NCI-H1092 treated with DMSO at 0.1 percent for 48 hours (cell line): ENCODE measurements at places on chromosomes 4 and X.

- no peak for DNase-seq
These were observed 64.6 kb downstream of the KDM6A start for GRCh38 chrX:44937606-44938005.

DNA sequence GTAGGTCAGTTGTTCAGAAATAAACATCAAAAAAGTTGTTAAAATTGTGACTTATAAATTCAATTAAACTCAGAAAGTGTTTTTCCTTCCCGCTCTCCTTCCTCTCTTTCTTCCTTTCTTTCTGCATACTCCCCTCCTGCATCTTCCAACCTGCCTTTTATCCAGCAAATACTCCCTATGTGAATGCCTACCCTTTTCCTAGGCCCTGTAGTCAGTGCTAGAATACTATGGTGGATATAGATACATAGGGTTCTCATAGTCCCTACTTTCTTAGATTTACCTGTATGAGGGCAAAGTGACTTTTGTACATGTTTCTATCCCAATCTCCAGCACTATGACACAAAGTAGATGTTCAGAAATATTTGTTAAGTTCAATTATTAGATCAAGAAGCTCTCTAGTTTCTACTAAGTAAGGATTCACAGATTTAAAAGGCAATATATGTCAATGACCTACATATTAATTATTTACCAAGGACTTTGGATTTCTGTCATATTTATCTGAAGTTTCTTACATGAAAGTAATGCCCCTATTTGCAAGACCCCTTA, 732 bp downstream of the SULT1E1 start:
- DNase-seq, result peak; percentile 1

- DNase-seq, result no peak
These were observed 89.4 kb downstream of the PPP2R2C start for GRCh38 chr4:6383009-6383404.

- DNase-seq, result no peak
These were observed 297 bp upstream of the MTMR8 start for GRCh38 chrX:64395568-64395929.

DNA sequence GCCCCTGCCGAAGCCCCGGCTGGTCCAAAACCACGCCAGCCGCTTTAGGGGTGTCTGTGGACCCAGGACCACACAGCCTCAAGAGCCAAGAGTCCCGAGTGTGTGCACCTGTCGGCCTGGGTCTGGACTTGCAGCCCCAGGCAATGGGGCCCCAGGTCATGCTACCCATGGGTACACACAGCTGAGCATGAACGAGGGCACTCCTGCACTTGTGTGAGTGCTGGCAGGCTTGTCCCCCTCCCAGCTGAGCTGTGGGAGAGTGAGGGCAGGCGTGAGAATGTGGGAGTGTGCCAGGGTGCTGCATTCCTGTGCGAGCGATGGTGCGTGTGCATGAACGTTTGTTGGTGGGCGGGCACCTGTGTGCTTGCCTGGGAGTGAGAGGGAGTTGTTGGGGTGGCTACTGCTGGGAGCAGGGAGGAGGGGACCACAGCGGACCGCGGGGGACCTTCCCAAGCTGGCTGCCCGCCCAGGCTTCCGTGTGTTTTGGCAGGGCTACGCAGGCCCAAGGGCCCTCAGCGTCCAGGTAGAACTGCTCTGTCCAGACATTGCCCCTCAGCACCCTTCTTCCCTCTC, 30.8 kb downstream of the BLOC1S4 start:
- DNase-seq, result peak; percentile 93

GRCh38 chrX:154547245-154548027, at the start of gene IKBKG:
TSS of gene IKBKG (plus strand) at chrX:154547620. CDS start at chrX:154552003, 4,383 bp downstream.
- peak; percentile 91 for DNase-seq

DNA sequence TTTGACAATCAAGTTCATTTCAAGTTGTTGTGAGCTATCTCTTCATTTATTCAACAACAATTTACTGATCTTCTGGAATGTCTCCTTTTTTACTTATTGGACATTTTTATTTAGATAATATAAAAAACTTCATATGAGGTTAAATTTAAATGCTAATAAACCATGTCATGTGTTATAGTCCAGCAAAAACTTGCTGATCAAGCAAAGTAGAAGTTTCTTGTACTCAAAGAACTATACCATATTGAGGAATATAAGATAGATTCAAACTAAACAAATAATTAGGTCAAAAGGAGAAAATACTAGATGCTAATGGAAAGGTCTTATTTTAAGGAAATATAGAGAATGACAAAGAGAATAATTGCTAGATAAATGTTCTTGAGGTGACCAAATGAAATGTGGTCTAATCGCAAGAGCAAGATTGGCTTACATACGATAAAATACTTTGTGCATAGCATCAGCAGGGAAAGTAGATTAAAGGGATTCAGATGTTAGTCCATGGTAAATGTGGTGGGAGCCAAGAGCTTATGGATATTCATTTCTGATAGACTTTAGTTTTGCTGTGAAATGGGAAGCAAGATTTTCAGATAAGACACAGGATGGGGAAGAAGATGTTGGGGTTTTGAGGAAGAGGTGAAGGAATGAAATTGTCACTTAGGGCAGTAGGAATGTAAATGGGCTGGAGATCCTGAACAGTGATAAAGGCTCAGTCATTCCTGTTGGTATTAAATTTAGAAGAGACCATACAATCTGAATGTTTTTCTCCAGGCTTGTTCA, 229.5 kb downstream of the MAPK10 start:
- DNase-seq, result no peak

GRCh38 chr4:5676763-5677162, 31.6 kb downstream of the EVC2 start:
- no peak for DNase-seq

GRCh38 chr4:112514647-112515197, 1.3 kb downstream of the NEUROG2 start:
- peak; percentile 61 for DNase-seq

DNA sequence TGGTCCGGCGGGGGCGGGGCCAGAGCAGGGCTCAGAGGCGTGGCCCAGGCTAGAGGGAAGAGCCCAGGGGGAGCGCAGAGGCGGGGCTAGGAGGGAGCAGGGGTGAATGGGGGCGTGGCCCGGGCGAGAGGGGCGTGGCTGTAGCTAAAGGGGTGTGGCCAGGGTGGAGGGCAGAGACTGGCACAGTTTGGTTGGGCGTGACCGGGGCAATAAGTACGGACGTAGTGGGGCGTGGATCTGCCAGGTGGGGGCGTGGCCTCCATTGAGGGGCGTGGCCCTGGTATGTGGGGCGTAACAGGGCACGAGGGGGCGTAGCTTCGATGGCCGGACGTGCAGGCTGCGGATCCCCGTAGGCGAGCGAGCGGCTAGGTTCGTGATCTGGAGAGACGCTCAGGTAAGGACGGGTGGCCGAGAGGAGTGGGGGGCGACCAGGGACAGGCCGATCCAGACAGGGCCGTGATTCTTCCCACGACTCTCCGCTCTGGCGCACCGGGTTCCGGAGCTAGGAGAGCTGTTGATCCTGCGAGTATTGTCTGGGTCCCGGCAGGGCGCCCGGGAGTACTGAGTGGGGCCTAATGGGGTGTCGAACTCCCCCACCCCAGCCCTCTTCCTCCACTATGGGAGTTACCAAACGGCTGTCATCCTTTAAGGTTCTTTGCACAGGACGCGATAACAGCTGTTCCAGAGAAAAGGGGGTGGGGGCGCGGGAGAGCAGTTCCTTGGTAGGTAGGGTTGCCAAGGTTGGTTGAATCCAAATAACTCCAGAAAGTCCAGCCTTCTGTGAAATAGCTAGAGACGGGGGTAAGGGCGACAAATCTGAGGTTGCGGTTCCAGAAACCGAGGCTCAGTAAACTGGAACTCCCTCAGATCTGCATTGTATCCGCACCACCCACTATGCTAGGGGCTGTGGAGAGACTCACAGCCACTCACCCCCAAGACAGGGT, at the start of gene CA5B:
Gene CA5B, plus strand, starts transcription at position 312 of the 944 bp plus-strand sequence. CDS start 11,754 bp downstream, outside the sequence.
- DNase-seq, result peak; percentile 60

- no peak for DNase-seq
These were observed 41.6 kb upstream of the UGT2B7 start for GRCh38 chr4:69054578-69055200.

- DNase-seq, result no peak
These were observed 907.1 kb downstream of the RPA4 start for GRCh38 chrX:97790850-97791249.

- no peak for DNase-seq
These were observed 151.4 kb downstream of the BANK1 start for GRCh38 chr4:101941816-101942358.

DNA sequence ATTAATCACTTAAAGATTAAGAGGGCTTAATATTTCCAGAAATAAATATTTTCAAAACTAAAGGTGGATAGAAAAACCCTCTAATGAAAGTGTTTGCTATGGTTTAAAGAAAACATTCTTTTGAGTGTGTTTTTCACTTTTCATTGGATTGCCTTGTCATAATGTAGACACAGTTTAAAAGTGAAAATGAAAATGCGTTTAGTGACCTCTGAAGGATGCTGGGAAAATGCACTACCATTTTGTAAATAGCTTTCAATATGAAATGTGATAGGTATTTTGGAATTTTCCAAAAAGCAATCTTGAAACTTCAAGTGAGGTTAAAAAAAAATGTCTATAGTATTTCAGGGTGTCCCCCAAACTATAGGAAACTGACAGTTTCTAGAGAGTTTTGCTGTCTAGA, 642.2 kb downstream of the C4orf33 start:
- DNase-seq, result no peak

DNA sequence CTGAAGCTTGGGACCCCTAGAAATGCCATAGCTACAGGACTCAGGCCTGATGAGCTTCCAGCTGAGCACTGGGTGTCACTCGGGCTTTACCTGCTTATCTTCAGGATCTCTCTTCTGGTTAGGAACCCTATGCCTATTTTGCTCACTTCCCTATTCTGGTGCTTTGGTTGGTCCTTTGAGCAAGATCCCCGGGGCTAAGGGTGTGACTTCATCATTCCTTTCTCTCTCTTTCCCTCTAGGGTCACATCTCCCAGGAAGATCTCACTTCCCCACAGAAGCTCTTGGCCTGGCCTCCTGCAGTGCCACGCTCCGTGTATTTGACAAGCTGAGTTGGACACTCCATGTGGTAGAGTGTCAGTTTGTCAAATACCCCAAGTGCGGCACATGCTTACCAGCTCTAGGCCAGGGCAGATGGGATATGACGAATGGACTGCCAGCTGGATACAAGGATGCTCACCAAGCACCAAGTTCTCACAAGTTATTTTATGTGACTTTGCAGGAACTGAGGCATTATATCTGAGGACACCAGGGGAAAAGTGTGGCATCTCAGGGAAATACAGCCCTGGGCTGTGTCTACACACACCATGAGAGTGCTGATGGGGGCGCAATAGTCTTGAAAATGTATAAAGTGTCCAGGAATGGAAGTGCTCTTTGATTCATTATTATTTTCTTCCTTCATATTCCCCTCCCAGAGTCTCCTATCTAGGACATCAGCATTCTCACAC, 21.1 kb downstream of the VSIG4 start:
- DNase-seq, result no peak

- no peak for DNase-seq
These were observed 90.9 kb upstream of the SRD5A3 start for GRCh38 chr4:55255179-55255578.

GRCh38 chrX:10617999-10618351, 2.4 kb downstream of the MID1 start:
- no peak for DNase-seq

GRCh38 chr4:1022739-1023066, 11.3 kb downstream of the FGFRL1 start:
- no peak for DNase-seq

GRCh38 chrX:123518791-123519190, 214.1 kb downstream of the THOC2 start:
- DNase-seq, result no peak

- no peak for DNase-seq
These were observed 218.7 kb downstream of the CBR4 start for GRCh38 chr4:168791376-168791775.

DNA sequence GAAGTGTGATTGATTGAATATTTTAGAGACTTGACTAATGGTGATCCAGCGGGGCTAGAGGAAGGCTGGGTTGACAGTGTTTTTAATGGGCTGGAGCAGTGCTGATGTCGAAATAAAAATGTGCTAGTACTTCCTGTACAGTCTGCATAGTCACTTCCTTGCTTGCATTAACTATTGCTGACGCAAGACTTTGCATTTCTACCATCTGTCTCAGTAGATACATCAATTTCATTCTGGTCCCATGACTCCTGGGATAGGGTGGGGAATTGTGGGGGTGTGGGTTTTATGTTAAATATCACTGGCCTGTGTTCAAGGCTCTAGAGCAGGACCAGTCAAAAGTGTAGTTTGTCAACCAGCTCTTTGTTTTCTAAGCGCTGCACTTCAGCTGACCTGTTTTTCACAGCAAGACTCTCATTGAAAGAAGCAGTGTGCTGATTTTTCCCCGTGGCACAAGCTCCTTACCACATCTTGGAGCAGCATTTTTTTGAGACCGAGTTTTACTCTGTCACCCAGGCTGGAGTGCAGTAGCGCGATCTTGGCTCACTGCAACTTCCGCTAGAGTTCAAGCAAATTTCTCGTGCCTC, 35.2 kb upstream of the PHEX start:
- no peak for DNase-seq

DNA sequence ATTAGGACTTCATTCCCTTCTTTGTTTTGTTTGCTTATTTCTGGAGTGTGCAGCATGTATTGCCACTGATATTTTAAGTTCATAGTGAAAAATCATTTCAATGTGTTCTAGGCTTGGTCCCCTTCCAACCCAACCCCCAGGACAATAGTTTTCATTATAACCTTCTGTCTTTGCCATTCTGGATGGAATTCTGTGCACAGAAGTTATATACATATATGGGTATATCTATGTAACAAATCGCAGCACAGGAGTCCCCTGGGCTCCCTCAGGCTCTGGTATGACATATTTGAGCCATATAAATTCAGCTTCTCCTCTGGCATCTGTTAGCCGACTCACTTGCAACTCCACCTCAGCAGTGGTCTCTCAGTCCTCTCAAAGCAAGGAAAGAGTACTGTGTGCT, at the start of gene TNMD:
Gene TNMD, plus strand, starts transcription at position 326 of the 400 bp plus-strand sequence. CDS start 83 bp downstream, outside the sequence.
- DNase-seq, result no peak

DNA sequence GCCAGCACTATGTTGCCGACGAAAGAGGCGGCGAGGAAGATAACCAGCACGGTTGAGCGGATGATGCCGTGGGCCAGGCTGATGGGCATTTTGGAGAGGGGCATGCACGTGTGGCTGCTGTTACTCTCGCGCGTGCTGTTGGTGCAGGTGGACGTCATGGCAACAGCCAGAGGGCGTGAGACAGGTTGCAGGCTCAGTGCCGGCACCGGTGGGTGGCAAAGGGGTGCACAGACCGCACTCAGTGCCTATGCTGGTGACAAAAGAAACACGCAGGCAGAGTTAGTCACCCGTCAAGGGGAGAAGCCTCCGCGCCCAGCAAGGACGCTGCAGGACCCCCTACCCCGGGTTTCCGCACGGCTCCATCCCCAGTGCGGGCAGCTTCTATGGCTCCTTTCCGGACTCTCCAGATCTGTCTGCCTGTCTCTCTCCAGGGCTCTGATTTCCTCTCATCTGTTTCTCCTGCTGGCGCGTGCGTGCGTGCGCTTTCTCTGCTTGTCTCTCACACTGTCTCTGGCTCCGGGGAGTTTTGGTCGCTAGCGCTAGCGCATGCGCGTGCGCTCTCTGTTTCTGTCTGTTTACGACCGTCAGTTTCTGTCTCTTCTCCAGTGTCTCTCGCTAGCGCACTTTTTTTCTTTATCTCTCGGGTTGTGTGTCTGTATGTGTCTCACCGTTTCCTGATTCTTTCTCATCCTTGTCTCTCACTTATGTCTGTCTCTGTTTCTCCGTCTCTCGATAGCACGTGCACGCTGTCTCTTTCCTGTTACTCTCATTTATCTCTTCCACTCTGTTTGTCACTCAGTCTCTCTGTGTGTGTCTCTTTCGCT, 2.1 kb downstream of the GPR101 start:
- peak; percentile 59 for DNase-seq

GRCh38 chr4:82948647-82949204, 48.2 kb downstream of the THAP9 start:
- DNase-seq, result no peak

- DNase-seq, result no peak
These were observed 129.4 kb upstream of the TENM3 start for GRCh38 chr4:182113779-182114178.

- DNase-seq, result no peak
These were observed 55.2 kb downstream of the HTRA3 start for GRCh38 chr4:8324640-8325239.
